ENCODE measurements at places on chromosomes 7 and 10.

- no peak for DNase-seq
These were observed 136.7 kb downstream of the KIF20B start for GRCh38 chr10:89838044-89838615.

- DNase-seq: no peak
These were observed 109.0 kb upstream of the STARD3NL start for GRCh38 chr7:38069052-38069451.

DNA sequence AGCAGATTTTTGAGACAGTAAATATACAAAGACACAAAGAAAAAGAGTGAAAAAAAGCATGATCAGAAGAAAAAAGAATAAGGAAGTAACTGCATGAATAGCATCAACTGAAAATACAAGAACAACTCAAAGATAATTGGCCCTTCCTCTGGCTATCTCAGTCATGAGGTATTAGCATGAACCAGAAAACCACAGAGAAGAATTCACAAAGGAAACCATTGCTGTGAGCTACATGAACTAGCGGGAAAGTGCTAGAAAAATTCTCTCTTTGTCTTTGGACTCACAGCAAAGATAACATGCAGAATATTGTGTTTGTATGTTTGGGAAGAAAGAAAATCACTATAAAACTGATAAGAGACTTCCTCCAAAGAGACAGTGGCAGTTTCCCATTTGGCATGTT, 82.9 kb downstream of the SORCS1 start:
- DNase-seq: no peak

- no peak for DNase-seq
These were observed 68.0 kb downstream of the TRIL start for GRCh38 chr7:28890137-28890536.

GRCh38 chr10:30993155-30993554, 38.5 kb downstream of the ZNF438 start:
- DNase-seq: no peak

DNA sequence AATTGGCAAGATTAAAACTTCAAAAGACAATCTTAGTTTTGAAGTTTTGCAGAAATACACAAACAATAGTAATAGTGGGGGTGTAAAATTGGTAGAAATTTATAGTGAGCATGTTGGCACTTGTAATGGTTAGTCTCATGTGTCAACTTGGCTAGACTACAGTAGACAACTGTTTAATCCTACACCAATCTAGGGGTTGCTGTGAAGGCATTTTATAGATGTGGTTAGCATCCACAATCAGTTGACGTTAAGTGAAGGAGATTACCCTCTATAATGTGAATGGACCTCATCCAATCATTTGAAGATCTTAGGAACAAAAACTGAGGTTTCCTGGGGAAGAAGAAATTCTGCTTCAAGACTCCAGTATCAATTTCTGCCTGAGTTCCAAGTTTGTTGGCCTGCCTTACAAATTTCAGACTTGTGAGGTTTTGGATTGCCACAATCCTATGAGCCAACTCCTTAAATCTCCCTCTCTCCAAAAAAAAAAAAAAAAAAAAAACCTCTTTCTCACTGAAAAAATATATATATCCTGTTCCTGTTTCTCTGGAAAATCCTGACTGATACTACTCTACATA, 531.6 kb upstream of the IGFBP3 start:
- no peak for DNase-seq

- DNase-seq: no peak
These were observed 259.2 kb downstream of the DNAJB6 start for GRCh38 chr7:157596026-157596425.

DNA sequence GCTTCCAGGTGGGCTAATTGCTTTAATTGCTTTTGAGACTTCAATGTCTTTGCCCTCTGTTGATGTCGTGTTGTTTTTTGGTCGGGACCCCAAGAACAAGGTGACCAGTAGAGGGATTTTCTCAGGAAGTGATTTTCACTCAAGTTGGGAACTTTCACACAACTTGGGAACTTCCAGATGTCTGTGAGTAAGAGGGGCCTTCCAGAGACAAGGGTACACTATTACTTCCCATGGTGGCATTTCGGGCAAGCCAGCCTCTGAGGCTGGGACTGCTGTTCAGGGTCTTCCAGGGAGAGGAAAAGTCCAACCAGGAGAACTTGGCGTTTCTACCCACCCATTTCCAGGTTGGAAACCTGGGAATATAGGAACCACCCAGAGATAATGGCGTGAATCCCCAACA, 170.0 kb upstream of the CDCA7L start:
- DNase-seq: no peak

DNA sequence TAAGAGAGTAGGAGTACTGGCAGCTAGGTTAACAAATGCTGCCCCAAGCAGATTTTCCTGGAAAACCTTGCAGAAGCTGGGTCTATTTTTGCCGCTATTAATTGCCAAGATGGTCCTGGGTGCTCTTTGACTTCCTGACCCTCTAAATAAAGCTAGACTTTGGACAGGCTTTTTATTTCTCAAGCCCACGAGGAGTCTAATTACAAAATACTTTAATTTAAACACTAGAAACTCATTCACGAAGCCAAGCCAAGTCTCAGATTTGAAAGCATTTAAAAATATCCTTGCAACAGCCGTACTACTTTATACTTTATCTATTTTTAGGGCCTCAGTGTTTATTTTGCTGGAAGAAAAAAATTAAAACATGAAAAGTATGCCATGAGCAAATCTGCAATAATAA, 45.1 kb downstream of the TMEM26 start:
- DNase-seq: no peak

DNA sequence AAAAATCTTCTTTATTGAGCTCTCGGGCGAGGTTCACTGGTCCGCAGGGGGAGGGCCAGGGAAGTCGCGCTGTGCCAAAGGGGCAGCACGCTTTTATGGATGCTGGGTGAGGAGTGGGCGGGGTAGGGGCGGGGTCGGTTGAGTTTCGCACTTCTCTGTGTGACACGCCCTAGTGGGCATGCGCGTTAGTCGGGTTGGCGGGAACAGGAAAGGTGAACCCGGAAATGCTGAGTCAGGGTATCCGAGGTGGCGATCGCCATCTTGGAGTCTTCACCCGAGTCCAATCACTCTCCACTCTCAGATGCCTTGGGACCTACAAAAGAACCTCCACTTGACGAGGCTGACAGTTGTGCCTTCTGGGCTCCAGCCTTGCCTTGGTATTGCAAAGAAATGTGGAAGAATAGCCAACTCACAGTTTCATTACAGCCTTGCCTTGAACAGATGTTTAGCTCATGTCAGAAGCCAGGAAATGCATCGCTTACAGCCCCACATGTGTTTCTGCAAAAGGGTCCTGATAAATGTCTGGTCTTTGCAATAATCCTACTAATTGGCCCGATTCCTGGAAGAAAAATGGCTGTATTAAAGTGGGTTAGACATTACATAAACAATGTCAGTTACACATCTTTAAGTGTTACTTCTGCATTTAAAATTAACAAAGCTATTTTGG, 64.1 kb downstream of the AHR start:
- DNase-seq: no peak

- no peak for DNase-seq
These were observed 76.1 kb upstream of the ANK3 start for GRCh38 chr10:60465801-60466200.

DNA sequence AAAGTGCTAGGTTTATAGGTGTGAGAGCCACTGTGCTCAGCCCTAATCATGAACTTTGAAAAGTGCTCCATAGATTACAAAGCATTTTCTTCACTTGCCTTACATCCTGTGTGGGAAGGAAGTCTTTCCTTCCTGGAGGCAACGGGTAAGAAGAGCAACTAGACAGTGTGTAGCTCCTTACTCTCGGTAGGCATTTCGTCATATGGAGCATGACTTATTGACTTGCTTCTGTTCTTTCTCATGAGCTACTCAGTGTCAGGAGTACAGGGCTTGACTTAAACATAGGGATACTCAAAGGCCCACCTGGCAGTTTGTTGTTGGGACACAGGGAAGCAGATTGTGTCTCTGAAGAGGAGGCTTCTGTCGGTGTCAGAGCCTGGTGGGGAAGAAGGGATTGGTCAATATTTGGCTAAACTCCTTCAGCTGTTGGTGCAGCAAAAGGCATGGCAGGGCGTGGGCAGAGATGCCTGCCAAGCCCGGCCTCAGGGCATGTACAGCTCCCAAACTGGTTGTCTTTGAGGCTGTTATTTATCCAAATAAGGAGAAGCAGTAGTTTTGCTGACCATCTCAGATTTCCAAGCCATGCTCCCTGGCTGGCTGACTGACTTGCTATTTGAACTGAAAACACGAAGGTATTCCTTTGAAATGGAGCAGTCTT, 248.9 kb downstream of the KIAA1217 start:
- no peak for DNase-seq

- no peak for DNase-seq
These were observed 50.0 kb downstream of the CALD1 start for GRCh38 chr7:134829380-134829986.

GRCh38 chr7:42274053-42274452, 37.0 kb upstream of the GLI3 start:
- DNase-seq: no peak

DNA sequence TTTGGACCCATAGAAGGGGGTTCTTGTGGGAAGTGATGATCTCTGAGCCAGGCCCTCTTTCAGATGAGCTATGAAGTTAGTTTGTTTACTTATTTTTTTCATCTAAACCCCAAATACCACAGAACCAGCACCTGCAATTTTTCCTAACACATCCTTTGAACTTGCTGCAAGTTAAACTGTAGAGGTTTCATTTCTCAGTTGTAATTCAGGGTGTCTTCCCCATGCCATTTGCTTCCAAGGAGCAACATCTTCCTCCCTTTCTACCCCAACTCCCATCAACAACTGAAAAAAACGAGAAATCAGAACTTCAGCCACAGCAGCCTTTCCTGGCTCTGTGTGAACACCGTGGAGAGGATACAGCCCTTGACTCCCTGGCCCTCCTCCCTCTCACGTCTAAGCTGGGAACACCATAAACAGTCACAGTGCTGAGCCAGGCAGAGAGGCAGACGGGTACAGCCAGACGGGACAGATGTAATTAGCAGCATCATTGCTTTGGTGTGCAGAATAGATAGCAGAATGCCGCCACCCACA, 63.6 kb downstream of the RGS10 start:
- DNase-seq: no peak

DNA sequence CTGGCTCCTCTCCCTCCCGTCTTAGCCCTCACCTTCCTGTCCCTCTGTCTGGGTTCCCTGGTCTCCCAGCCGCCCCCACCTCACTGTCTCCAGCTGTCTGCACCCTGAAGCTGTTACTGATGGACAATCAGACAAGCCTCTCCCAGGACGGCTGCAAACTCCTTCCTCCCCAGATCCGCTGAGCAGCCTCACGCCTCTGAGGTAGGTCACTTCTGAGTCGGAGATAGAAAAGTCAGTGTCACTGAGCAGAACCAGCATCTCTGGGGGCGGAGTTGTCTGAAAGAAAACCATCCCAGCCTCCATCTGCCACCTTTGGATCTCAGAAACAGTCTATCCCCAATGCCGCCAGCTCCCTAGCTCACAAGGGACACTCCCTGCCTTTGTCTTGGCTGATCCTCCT, 27.4 kb downstream of the FAM241B start:
- DNase-seq: no peak

DNA sequence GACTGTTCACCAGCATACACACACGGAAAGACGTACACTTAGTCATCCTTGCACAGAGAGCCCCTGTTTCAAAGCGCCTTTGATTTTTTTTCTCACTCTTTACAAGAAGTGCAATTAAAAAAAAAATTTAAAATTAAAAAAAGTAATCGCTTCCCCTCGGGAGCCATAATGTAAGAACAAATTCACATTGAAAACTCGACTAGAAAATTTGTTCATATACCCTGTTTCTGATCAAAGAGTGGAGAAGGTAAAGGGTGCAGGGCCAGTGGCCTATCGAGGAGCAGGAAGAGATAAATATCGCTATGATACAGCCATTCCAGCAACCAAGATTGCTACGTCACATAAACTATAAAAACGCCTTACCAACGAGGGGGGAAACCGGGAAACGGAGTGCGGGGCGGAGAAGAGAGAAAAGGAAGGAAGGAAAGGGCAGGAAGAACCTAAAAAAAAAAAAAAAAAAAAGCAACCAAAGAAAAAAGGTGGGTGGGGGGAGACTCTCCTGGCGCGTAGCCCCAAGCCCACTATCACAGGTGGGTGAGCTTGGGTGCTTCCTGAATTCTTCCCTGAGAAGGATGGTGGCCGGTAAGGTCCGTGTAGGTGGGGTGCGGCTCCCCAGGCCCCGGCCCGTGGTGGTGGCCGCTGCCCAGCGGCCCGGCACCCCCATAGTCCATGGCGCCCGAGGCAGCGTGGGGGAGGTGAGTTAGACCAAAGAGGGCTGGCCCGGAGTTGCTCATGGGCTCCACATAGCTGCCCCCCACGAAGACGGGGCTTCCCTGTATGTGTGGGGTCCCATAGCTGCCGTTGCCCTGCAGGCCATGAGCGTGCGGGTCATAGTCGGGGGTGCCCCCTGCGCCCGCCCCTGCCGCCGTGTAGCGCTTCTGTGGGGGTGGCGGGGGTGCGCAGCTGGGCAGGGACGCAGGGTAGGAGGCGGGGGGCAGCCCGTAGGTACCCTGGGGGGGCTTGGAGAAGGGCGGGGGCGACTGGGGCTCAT, 5.2 kb upstream of the HOXA2 start:
- no peak for DNase-seq

DNA sequence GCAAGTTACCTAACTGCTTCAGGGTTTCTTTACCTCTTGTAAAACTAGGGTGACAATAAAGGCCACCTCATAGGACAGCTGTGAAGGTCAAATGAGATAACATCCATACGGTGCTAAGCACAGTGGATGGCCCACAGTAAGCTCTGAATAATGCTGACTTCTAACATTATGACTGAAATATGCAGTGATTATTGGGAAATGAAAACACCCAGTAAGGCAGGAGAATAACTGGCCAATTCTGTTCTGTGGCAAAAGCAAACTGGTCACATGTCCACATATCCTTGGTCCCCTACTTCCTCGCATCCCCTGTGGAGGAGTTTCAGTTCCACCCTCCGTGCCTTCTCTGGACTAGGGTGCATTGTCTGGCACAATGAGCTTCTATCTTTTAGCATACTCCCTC, 1.4 kb downstream of the CUBN start:
- no peak for DNase-seq

GRCh38 chr10:111113238-111113960, 36.6 kb downstream of the ADRA2A start:
- no peak for DNase-seq

GRCh38 chr7:25894902-25895791, 256.9 kb upstream of the NFE2L3 start:
- peak; percentile 71 for DNase-seq
